ENCODE measurements at places on chromosomes 3 and 15.

DNA sequence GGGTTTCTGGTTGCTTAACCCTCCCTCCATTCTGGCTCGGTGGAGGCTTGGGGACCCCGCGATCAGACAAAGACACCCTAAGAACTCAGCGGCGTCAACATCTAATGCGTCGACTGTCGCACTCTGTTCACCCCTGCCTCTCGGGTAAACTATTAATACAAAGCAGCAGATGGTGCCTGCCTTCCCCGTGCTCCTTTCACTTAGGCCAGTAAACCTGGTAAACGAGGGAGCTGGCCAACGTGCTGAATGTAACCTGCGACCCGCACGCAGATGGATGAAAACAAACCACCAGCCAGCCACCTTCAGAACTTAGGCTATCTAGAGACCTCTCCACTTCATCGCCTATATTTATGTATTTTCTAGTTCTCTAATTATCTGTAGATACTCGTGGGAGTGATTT is 848 bp upstream of the CADPS start:
- no peak for DNase-seq

GRCh38 chr3:37922721-37923568 is 61.3 kb downstream of the CTDSPL start:
- DNase-seq = no peak

DNA sequence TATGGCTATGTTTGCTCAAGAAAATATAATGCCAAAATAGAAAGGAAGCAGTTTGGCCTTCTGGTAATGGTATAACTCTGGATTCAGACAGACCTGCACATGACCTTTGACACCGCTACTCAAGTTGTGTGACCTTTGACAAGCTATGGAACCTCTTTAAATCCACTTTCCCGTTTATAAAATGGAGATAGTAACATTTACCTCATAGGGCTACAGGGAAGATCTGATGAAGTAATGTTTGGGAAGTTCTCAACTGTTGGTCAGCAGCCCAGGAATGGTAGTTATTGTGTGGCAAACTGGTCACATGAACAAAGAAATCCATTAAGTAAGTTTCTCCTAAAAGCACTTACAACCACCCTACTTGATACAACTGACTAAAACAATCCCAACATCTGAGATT is 95.1 kb upstream of the PHLDB2 start:
- DNase-seq = no peak

GRCh38 chr3:99324636-99325203 is 313.7 kb upstream of the COL8A1 start:
- no peak for DNase-seq

- DNase-seq = no peak
Measured at GRCh38 chr3:124246949-124247348, 255.0 kb upstream of the ROPN1 start.

Measured in activated naive CD4-positive, alpha-beta T cell treated with Interleukin-2 at 50 U/mL for 16 hours (primary cell).